Vein endothelial cell (primary cell): ENCODE measurements at places on chromosomes 6 and 20. TPM values are rescaled to one million over a fixed set of nuclear protein-coding genes. Genes with fewer than 3 reads are reported as not detected.

RAB44 gene
- total RNA-seq = under 0.01 TPM in 1 of 2 replicates, not detected in the other

SLC22A2 gene
- not detected in 2 replicates for total RNA-seq

HLA-E gene
- total RNA-seq = 435 and 565 TPM in 2 replicates

SLC52A3 gene
- total RNA-seq = under 0.01 and 0.10 TPM in 2 replicates

ME1 gene
- 8.2 and 15.4 TPM in 2 replicates for total RNA-seq

MRPL18 gene
- 64.5 and 67.9 TPM in 2 replicates for total RNA-seq

PLEKHG1 gene
- total RNA-seq = 30.7 and 81.2 TPM in 2 replicates

FBXO9 gene
- 29.6 and 42.1 TPM in 2 replicates for total RNA-seq

SLC12A5 gene
- total RNA-seq = 0.86 and 1.6 TPM in 2 replicates

CAGE1 gene
- total RNA-seq = under 0.01 TPM in 1 of 2 replicates, not detected in the other

OPN5 gene
- total RNA-seq = not detected in 2 replicates

PPDPF gene
- 68.5 and 108 TPM in 2 replicates for total RNA-seq

ZSCAN23 gene
- 0.33 and 1.8 TPM in 2 replicates for total RNA-seq

CCN5 gene
- total RNA-seq = under 0.01 TPM in 1 of 2 replicates, not detected in the other

SLC22A16 gene
- total RNA-seq = not detected in 2 replicates

CLDN20 gene
- total RNA-seq = not detected in 2 replicates

BCAS4 gene
- 1.1 and 1.3 TPM in 2 replicates for total RNA-seq

GLP1R gene
- not detected in 2 replicates for total RNA-seq

CRISP2 gene
- total RNA-seq = not detected in 2 replicates

KIF6 gene
- total RNA-seq = not detected in 2 replicates

KIAA1586 gene
- 13.7 and 15.0 TPM in 2 replicates for total RNA-seq

COL9A1 gene
- not detected in 2 replicates for total RNA-seq

NKX2-2 gene
- not detected in 2 replicates for total RNA-seq

VTA1 gene
- total RNA-seq = 62.1 and 68.2 TPM in 2 replicates

TBXT gene
- not detected in 2 replicates for total RNA-seq

NOTCH4 gene
- 53.6 and 68.6 TPM in 2 replicates for total RNA-seq

ASXL1 gene
- 66.8 and 68.9 TPM in 2 replicates for total RNA-seq

POM121L2 gene
- total RNA-seq = not detected in 2 replicates

GINS1 gene
- total RNA-seq = 6.2 and 20.5 TPM in 2 replicates

PM20D2 gene
- 6.9 and 16.6 TPM in 2 replicates for total RNA-seq

CYP21A2 gene
- under 0.01 TPM in 1 of 2 replicates, not detected in the other for total RNA-seq

RAB23 gene
- 6.5 and 9.4 TPM in 2 replicates for total RNA-seq

CEP43 gene
- total RNA-seq = 10.8 and 11.8 TPM in 2 replicates

SNAP91 gene
- total RNA-seq = 0.33 and 0.57 TPM in 2 replicates

DPPA5 gene
- total RNA-seq = not detected in 2 replicates

FKBP1C gene
- total RNA-seq = 0.38 and 2.9 TPM in 2 replicates

BTNL2 gene
- total RNA-seq = not detected in 2 replicates

C20orf202 gene
- 0.33 TPM in 1 of 2 replicates, not detected in the other for total RNA-seq

ELOVL4 gene
- 0.98 and 1.4 TPM in 2 replicates for total RNA-seq

GSTA1 gene
- not detected in 2 replicates for total RNA-seq

POU5F1 gene
- not detected in 2 replicates for total RNA-seq

MAK gene
- under 0.01 TPM in 2 replicates for total RNA-seq

LY6G6D gene
- total RNA-seq = not detected in 2 replicates

TP53TG5 gene
- total RNA-seq = not detected in 2 replicates

CFAP61 gene
- total RNA-seq = not detected in 2 replicates

NHLRC1 gene
- 1.7 and 2.0 TPM in 2 replicates for total RNA-seq

SULF2 gene
- 205 and 214 TPM in 2 replicates for total RNA-seq

WFDC5 gene
- total RNA-seq = not detected in 2 replicates

IPCEF1 gene
- total RNA-seq = 0.96 and 2.3 TPM in 2 replicates

TREML1 gene
- total RNA-seq = not detected in 2 replicates

NKAIN2 gene
- total RNA-seq = not detected in 2 replicates

ELMO2 gene
- total RNA-seq = 31.7 and 36.3 TPM in 2 replicates

CPNE5 gene
- total RNA-seq = 10.1 and 23.5 TPM in 2 replicates

PNLDC1 gene
- 0.38 TPM in 1 of 2 replicates, not detected in the other for total RNA-seq
